ENCODE measurements at places on chromosomes 4 and X.
A peak's percentile ranks its signal among the peaks of the same experiment; 100 is the strongest.

DNA sequence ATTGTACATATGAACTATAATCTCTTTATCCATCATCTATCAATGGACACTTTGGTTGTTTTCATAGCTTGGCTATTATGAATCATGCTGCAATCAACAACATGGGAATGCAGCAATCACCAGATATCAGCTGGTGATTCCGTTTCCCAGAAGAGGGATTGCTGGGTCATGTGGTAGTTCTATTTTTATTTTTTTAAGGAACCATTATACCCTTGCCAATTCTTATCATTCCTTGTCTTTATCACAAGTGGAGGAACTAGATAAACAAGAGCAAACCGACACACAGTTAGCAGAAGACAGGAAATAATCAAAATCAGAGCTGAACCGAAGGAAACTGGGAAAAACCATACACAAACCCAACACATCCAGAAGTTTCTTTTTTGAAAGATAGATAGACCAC is 14.5 kb upstream of the LNX1 start:
- DNase-seq = no peak

GRCh38 chr4:156169861-156170260 is 216.2 kb upstream of the CTSO start:
- no peak for DNase-seq

GRCh38 chrX:2261831-2262667 is 238.7 kb downstream of the DHRSX start:
- no peak for DNase-seq

DNA sequence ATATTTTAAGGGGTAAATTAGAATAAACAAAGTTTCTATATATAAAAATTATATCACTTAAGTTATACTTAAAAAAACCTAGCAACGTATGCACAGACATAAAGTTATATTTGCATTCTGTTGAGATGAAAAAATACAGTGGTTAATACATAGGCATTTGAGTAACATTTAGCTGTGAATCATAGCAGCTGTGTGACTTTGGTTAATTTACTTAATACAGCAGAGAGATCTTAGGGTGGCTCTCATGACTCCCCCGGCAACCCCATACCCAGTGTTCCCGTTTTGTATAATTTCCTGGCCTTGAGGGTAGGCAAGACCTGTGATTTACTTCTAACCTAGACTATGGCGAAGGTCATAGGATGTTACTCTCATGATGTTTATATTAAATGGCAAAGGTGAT is 504.8 kb downstream of the INPP4B start:
- no peak for DNase-seq

DNA sequence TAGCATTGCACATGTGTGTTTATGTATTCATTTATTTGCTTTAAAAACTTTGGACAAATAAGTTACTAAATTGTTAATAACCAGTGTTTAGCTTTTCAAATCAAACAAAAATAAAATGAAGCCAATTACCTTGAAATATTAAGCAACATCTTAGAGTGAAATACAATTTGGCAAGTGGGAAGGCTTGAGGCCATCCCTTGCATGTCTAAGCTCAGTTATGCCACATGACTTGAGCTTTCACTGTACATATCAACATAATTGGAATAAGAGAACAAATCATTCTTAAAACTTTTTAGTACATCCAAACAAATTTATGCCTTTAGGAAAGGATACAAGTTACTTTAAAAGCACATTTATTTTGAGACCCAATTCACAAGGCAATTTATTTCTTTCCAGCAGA is 640.6 kb downstream of the SPRY1 start:
- no peak for DNase-seq

- DNase-seq = peak; percentile 12
Observed at GRCh38 chrX:68703369-68703768, 55.9 kb downstream of the STARD8 start.

DNA sequence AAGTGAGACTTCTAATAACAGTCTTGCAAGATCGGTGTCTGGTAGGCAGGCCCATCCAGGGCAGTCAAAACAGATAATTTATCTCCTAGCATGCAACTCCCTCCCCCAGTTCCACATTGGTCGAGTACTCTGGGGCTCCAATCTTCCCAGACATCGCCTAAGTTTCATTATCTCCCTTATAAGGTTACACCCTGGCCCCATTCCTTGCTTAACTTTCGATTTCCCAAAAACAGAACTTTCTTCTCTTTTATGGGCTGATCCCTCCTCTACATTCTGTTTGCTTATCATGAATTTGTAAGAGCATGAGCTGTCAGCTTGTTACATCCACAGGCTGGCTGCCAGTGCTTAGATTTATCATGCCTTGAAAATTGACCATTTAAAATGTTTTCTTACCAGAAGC is 471.3 kb downstream of the TECRL start:
- no peak for DNase-seq

DNA sequence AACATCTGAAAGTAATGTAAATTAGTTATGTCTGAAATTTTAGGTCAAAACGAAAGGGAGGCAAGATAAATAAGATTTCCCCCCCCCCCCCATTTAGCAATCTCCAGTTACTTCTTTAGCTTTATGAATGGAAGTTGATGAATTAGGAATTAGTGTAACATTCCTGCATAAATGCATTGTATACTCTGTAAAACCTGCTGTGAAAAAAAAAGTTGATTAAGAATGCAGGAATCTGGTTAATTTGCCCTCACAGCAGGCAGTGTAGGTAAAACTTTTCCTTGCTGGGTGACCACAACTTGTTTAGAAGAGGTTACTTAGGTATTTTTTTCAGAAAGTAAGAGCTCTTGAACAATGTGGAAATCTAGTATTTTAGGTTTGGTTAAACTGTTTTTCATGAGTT is 15.3 kb downstream of the LARP7 start:
- no peak for DNase-seq

DNA sequence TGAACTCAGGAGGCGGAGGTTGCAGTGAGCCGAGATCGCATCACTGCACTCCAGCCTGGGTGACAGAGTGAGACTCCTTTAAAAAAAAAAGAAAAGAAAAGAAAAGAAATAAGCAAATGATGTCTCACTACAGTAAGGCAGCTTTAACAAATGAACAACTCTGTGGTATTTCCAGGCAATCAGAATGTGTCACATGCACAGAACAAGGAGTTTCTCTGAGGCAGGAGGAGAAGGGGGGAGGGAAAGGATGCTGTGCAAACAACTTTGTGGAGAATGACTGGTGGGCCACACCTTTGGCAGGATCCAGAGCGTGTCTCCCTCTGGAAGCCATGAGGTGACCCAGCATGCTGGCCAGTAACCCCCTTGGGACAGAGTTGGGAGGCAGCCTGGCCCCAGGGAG is 57.6 kb downstream of the RAI2 start:
- no peak for DNase-seq

DNA sequence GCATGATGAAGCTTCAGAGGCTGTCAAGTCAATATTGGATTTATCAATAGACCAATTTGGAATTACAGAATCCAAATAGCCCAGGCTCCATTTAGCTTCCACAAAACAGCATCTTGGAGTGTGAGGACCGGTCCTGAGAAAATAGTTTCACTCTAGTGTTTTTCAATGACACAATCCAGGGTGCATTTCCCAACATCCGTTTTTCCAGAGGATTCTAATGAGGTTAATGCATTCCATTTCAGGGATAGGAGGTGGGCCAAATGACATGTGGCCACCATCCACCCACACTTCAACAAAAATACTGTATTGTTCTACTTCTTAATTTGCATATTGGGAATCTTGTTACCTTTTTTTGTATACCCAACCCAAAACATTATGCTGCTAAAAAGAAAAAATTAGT is 229.8 kb upstream of the LDB2 start:
- no peak for DNase-seq

GRCh38 chr4:165439981-165440380 is 61.2 kb downstream of the CPE start:
- DNase-seq = no peak

GRCh38 chr4:141130947-141131605 is 2.2 kb downstream of the RNF150 start:
- DNase-seq = no peak

GRCh38 chr4:53535567-53535966 is 55.7 kb downstream of the LNX1 start:
- no peak for DNase-seq

GRCh38 chr4:10809905-10810304 is 125.3 kb upstream of the CLNK start:
- DNase-seq = no peak

GRCh38 chrX:15143050-15143824 is 126.6 kb downstream of the ASB9 start:
- peak; percentile 10 for DNase-seq

DNA sequence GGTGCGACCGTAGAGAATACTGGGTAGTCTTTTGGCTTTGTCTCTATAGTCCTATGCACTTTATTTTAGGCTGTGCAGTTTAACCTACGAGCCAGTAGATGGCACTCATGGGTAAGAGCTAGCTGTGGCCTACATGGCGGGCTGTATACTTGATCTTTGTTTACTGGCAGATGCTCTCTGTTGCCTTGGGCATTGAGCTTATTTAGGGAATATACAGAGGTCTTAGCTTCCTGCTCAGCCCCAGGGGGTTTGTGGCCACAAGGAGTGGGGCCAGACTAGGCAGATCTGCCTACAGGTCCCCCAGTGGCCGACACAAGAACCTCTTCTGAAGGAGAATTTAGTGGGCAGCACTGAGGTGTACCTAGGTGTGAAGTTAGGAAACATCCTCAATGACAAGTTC is 227.6 kb upstream of the HDX start:
- peak; percentile 19 for DNase-seq

- DNase-seq = no peak
Observed at GRCh38 chrX:76428243-76429130, 977 bp downstream of the MAGEE1 start.

- DNase-seq = peak; percentile 24
Observed at GRCh38 chrX:53474707-53475106, 40.5 kb upstream of the HSD17B10 start.

DNA sequence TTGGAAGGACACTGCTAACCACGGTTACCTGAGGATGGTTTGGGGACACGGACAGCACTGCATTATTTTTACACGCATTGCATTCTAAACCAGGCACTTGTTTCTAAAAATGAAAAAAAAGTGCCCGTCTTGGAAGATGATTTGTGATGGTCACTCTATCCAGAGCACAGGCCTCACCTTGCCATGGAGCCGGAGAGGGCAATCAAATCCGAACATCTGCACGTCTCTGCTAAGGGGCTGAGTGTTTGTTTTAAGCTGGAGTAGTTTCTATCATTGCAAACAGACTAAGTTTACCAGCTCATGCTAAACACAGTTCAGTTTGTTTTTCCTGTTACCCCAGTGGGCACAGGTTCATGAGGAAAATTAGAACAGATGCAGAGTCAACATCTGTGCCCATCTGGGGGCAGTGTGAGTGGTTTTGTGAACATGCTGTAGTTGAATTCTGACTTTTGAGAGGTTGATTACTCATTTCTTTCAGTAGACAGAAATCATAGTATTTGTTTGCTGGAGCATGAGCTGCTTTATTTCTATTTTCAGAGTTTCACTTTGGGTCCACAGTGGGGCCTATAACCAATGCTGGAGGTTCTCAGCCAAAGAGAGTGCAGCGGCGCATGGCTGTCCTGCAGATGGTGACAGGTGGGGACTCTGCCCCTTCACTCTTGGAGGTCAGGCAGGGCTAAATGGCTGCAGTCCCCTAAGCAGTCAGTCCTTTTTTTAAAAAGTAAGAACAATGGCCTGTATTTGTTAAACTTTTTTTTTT is 65.4 kb upstream of the ENPP6 start:
- DNase-seq = no peak

DNA sequence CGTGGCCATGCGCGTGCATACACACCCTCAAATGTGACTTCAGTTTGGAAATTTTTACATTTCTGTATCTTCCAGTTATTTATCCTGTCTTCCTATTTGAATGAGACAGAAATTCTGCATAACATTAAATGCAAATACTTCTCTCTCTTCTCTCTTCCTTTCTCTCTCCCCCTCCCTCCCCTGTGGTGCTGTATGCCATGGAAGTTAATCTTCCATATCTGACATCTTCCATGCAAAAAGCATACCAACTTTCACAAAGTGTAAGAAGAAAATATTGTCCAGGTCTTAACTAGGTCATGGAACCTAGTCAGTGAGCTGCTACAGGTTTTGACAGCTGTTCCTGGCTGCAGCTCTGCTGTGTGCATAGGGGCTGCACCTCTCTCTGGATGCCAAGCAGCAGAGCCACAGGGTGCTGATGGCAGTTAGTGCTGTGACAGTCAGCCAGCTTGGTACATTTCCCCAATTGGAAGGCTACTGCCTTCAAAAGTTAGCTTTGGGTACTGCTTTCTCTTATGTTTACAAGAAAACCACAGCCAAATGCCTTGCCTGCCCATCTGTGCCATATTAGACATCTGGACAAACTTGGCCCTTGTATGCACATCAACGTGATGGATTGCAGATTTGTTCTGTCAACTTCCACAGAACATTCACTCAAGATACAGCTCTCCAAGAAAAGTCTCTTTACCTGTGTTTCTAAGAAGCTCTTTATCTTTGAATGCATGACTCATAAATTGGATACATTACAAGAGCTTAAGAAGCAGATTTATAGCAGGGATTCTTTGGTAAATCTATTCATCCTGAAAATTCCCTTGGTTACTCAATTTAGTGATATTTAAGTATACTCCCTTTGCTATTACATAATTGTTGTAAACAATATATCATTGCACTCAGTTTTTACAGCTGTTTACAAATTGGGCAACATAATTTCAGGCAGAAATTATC is 623.8 kb downstream of the EPHA5 start:
- no peak for DNase-seq

DNA sequence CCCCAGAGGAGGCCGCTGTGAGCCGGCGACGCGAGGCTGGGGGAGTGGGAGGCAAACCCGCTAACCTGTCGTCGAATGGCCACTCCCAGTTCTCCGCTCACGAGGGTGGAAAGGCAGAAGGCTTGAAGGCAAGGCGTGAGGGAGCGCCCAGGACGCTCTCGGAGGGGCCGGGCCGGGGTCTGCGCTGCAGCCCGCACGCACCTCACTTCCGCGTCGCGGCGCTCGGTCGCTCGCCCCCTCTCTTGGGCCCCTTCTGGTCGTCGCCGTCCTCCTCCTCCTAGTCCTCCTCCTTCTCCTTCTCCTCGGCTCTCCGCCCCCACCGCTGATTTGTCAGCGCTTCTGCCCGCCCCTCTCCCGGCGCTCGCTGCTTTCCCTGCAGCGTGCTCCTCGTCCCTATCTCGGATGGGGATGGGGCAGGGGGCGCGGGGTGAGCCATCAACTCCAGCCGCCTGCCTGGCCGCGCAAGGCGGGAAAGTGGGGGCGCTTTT is at the start of gene SNCA:
SNCA (minus strand) TSS at position 265 of the 488 bp plus-strand sequence. CDS start 1,494 bp downstream, outside the sequence.
- peak; percentile 59 for DNase-seq

DNA sequence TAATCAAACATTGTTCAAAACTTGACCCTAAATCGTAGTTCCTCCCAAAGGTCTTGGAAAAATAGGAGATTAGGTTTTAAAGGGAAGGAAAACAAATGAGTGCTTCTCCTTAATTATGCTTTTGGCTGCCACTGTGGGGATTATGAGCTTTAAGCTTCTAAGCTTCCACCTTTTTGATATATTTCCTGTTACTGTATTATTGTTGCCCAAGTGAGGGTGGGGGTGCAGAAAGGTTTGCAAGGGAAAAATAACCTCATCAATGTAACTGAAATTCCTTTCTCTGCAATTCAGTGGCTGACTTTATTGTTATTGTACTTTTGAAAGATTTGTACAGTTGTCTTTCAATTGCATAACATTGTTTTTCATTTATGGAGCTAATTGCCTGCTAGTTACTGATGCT is 285.1 kb downstream of the FRMPD4 start:
- DNase-seq = no peak
